Activated CD8-positive, alpha-beta memory T cell treated with anti-CD3 and anti-CD28 coated beads for 4 hours (primary cell): ENCODE measurements at places on chromosomes 4 and X.

DNA sequence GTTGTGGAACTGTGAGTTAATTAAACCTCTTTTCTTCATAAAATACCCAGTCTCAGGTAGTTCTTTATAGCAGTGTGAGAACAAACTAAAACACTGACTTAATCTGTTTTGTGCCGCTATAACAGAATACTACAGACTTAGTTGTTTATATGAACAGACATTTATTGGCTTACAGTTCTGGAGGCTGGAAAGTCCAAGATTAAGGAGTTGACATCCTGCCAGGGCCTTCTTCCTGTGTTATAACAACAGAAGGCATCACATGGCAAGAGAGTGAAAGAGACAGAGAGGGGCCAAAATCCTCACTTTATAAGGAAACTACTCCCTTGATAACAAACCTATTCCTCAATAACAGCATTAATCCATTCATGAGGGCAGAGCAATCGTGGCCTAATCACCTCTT lies 42.5 kb upstream of the KCNIP4 start:
- DNase-seq, result no peak

GRCh38 chrX:49878128-49878833 lies 1.0 kb upstream of the USP27X start:
- DNase-seq, result no peak

DNA sequence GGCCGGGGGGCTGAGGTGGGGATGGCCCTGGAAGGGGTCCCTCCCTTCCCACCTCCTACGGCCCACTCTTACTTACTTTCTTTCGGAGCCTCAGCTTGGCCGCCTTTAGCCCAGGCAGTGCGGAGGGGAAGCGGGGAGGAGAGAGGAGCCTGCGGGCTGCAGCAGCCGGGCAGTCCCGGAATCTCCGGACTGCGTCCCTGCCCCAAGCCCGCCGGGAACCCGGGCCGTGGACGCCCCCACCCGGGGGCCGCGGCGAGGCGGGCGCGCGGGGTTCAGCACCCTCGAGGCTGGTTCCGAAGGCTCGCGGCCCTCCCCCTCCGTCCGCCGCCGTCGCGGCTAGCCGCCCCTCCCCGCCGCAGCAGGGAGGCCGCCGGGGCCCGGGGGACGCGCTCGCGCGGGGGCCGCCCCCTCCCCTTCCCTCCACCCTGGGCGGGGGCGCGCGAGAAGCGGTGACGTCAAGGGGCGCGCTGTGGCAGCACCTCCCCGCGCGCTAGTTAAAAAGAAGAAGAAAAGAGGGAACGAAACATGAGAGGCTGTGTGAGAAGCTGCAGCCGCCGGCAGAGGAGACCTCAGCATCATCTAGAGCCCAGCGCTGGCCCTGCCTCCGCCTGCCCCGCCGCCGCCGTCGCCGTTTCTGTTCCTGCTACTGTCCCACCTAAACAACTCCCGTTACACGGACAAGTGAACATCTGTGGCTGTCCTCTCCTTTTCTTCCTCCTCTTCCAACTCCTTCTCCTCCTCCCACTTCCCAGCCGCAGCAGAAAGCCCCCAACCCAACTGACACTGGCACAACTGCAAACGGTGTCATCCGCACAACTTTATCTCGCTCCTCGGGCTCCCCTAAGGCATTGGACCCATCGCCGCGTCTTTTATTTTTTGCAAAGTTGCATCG lies at the start of gene HHIP:
Gene HHIP (plus strand): TSS at position 526 of the 892 bp plus-strand sequence. CDS start 520 bp downstream, outside the sequence.
- no peak for DNase-seq

DNA sequence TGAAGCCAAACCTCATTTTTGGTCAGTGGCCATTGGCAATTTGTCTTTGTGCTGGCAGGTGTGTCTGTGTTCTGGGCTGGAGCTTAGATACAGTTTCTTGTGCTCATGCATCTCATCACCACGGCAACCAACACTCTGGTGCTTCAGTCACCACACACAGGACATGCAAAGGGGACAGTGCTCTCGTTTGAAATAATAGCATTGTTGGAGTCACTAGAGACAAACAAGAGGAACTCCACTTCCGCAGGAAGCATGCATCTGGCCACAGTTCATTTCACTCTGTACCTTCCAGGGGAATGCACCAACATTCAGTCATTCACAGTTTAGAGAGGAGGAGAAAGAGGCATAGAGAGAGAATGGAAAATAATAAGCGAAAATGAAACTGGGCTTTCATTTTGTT lies 267.4 kb downstream of the ANK2 start:
- no peak for DNase-seq

GRCh38 chr4:143286701-143287571 lies 49.7 kb upstream of the GAB1 start:
- DNase-seq, result no peak

- DNase-seq, result no peak
Observed at GRCh38 chr4:134948110-134948642, 746.6 kb upstream of the PABPC4L start.

DNA sequence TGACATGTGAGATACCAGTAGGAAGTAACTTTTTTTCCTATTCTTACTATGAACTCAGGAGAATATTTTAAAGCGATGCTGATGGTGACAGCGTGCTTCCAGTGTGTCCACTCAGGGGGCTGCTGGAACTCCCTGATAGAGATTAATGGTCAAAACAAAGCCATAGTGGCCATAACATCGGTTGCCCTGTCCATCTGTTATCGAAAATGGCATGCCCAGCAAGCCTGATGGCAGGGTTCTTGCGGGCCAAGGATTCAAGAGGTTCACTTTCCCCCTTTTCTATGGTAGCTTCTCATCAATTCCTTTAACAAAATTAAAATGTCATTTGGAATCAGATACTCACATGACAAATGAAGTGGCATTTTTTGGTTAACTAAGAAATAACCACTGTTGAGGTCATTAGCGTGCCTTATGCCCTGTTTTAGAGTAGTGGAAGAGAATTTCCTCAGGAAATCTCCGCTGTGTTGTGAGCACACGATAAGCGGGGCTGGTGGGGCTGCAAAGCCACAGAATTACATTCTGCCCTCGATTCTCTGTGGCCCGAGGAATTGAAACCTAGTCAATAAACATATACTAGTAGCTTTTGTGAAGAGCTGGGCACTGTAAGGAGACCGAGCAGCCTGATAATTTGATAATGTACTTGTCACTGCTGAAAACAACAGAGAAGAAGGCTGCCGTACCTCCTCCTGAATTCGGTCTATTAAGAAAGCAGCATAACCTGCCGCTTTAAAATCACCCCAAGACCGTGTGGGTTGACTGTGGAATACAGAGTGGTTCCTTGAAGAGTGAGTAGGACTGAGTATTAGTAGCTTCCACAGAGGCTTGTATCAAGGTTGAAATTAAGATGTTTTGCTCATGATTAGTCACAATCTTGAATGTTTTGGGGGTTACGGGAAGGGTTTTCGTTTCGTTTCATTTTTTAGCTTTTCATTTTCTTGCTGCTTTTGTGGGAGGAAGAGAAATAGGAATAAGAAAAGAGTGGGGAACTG lies 46.7 kb downstream of the PTCHD1 start:
- DNase-seq, result no peak

DNA sequence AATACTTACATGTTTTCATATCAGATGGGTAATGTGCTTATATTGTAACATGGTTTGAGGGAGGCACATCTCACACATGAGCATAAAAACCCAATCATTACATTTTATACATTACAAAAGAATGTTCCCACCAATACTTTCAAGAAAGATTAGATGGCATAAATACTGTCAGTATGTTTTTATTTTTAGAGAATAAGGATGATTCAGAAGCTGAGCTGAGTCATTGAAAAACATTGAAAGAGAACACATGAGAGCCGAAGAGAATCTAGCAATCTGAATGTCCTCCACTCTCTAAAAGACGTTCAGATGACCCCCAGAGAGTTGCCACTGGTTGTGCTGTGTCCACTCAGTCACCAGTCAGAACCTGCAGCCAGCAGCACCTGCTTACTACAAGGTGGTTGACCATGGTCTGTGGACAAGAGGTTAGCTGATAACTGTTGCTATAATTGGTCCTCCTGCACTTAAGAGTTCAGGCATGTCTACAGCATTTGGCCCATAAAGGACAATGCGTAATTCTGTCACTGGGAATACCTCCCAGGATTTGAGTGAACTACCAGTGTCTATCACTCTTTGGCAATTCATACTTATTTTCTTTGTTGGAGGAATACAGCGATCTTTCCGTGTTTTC lies 382.2 kb upstream of the IGFBP7 start:
- DNase-seq, result no peak

- no peak for DNase-seq
Observed at GRCh38 chrX:118569676-118570075, 74.1 kb downstream of the DOCK11 start.

GRCh38 chr4:122715221-122715620 lies 17.3 kb upstream of the BBS12 start:
- DNase-seq, result no peak

GRCh38 chr4:4501679-4502078 lies 40.2 kb downstream of the STX18 start:
- no peak for DNase-seq

- DNase-seq, result no peak
Observed at GRCh38 chr4:19486400-19486799, 765.3 kb upstream of the SLIT2 start.

DNA sequence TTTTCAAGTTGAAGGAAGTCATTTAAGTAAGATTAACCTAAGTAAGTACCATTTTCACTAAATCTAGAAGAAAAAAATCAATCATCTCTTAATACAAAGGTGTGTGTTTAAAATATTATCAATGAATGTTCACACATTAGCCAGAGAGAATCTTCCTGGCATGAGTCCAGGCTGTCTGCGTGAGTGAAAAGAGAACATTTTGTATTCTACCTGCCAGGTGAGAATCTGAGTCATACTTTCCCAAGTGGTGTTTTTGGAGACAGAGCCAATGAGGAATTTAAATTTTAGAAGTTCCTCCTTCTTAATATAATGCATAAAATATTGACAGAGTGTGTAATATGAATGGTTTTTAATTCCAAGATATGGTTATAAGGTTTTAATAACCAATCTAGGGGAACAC lies 371.8 kb upstream of the NR3C2 start:
- DNase-seq, result no peak

DNA sequence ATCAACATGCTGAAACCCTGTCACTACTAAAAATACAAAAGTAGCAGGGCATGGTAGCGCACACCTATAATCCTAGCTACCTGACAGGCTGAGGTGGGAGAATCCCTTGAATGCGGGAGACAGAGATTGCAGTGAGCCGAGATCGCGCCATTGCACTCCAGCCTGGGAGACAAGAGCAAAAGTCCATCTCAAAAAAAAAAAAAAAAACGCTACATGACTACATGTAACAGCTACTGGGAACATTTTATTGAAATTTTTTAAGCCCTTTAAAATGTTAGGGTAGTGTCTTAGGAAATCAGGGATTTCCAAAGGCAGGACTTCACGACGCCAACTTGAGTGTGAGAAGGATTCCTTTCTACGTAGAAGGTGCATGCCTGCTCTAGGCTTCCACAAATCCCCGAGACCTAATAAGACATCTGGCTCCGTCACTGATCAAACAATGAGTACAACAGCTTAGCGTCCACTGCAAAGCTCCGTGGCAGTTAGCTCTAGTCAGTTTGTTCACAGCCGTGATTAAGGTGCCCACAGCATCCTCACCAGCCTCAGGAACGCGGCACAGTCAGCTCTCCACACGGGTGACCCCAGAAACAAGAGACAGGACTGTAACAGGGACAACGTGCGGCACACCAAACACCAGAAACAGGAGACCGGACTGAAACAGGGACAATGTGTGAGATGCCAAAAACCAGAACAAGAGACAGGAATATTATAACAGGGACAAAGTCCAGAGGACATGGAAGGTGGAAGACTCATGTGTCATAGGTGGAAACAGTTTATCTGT lies 33.7 kb downstream of the DHRSX start:
- DNase-seq, result no peak

DNA sequence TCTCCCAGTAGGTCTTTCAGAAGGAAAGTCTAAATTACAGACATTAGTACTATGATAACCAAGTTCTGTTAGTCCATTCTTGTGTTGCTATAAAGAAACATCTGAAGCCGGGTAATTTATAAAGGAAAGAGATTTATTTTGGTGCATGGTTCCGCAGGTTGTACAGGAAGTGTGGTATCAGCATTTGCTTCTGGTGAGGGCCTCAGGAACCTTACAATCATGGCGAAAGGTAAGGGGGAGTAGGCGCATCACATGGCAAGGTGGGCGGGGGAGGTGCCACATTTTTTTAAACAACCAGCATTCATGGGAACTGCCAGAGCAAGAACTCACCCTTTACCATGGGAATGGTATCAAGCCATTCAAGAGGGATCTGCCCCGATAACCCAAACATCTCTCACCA lies 26.2 kb upstream of the USP46 start:
- no peak for DNase-seq

- no peak for DNase-seq
Observed at GRCh38 chr4:6346373-6347110, 76.9 kb downstream of the WFS1 start.

DNA sequence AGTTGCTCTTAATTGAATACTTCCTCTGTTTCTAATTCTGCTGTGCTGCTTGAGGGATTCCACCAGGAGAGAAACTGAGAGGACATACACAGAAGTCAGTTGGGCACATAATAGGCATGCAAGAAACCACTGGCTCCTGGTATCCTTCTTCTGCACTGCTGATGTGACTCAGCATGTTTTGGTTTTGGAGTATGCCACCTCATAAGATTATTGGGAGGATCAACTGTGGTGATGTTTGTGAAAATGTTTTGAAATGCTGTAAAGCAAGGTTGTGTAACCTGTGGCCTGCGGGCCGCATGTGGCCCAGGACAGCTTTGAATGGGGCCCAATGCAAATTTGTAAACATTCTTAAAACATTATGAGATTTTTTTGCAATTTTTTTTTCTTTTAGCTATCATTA lies 119.6 kb downstream of the GATB start:
- no peak for DNase-seq

DNA sequence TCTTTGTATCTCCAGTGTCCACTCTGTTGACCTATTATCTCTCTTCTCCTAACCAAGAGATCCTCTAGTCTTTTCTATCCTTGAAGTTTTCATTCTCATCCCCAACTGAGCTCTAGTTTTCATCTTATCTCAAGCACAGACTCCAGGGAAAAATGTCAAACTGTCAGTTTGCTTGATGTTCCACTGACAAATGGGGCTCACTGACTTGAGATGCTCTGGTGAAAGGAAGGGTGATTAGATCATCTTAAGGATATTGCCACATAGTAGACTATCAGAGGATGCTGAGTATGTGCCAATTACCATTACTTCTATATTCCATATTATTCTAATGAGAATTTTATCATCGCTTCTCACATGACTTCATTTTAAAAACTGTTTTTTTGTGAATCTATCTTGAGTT lies 2008.2 kb downstream of the ARAP2 start:
- no peak for DNase-seq

- no peak for DNase-seq
Observed at GRCh38 chr4:117533501-117533900, 448.1 kb upstream of the TRAM1L1 start.

GRCh38 chr4:66688674-66689073 lies 856.6 kb downstream of the CENPC start:
- no peak for DNase-seq

DNA sequence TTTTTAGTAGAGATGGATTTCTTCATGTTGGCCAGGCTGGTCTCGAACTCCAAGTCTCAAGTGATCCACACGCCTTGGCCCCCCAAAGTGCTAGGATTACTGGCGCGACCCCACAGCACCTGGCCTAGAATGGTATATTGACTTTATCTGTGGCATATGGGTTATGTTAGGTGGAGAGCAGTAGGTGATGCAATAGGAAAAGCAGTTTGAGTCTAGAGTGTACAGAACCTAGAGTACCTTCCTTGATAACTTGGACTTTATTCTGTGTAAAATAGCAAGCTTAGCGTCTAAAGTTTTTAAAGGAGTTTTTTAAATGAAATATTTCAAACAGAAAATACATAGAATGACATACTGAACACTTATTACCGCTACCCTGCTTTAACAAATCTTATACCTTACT lies 312.0 kb upstream of the ZCCHC13 start:
- DNase-seq, result no peak
